ENCODE measurements at places on chromosomes 3 and 15.

DNA sequence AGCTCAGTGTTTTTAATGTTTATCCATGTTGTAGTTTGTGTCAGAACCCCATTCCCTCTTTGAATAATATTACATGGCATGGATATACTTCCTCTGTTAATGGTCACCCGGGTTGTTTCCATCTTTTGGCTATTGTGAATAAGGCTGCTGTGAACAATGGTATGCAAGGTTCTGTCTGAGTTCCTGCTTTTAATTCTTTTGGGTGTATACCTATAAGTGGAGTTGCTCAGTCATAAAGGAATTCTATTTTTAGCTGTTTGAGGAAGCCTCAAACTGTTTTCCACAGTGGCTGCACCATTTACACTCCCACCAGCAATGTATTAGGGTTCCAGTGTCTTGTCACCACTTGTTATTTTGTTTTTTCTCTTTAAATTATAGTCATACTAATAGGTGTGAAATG is 99.6 kb downstream of the SLC25A26 start:
- no peak for DNase-seq

GRCh38 chr3:78048698-78049097 is 1008.8 kb downstream of the ROBO2 start:
- no peak for DNase-seq

GRCh38 chr15:70279096-70279495 is 181.4 kb upstream of the TLE3 start:
- DNase-seq, result no peak

DNA sequence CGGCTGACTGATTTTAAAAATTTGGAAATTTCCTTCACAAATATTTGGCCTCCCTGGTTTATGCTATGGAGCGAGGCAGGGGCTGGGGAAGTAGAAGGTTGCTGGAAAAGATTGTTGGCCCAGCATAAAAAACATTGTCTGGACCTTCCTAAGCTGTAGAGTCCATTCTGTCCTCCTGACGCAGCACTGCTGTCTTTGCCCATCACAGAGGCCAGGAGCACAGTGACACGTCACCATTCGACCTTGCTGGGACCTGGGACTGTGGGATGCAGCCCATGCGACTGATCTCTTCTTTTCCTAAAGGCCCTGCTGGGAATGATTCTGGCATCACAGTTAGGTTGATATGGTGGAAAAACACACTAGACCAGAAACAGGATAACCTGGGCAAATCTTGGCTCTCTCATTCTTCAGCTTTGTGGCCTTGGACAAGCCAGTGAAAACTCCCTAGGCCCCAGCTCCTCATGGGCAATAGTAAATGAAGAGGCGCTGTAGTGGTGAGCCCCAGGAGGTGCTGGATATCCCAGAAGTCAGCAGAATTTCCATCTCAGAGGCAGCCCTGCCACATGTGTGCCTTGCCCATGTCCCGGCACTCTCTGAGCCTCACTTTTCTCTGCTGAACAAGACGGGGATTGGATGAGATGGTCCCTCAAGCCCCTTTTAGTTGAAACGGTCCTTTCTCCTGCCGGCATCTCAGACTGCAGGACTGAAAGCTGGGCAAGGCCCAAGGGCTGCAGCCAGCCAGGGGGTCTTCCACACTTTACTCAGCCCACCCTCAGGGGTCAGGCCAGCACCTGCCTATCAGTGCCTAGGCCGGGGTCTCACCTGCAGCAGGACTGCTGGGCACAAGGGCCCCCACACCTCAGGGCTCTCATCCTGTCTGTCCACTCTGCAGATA is 69.6 kb downstream of the SENP2 start:
- DNase-seq, result no peak

DNA sequence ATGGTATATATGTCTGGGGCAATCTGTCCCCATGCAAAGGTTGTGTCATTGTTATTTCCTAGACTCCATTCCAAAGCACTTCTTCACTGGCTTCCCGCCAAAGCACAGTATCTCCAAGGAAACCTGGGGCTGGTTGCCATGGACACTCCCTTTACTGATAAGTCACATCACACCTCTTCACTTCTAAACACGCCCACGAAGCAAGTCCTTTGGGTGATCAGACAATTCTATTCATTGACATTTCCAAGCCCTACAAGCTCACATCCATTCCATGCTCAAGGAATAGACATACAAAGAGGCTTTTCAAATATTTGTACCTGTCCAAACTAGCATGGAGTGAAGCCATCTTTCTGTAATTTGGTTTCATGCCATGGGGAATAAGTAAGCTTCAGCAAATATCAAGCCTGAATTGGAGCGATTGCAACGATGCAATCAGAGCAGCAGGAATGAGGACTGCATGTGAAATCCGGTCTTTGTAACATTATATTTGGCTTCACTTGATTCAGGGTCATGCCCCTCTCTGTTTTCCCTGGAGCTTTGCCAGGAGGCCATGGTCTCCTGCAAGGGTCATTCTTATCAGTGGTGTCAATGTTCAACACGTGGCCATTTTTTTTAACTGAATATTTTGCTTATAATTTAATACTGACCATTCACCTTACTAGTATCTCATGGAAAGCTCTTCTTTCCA is 201.6 kb upstream of the TMC3 start:
- DNase-seq, result no peak

- DNase-seq, result no peak
Observed at GRCh38 chr15:97501291-97501690, 459.2 kb upstream of the ARRDC4 start.

DNA sequence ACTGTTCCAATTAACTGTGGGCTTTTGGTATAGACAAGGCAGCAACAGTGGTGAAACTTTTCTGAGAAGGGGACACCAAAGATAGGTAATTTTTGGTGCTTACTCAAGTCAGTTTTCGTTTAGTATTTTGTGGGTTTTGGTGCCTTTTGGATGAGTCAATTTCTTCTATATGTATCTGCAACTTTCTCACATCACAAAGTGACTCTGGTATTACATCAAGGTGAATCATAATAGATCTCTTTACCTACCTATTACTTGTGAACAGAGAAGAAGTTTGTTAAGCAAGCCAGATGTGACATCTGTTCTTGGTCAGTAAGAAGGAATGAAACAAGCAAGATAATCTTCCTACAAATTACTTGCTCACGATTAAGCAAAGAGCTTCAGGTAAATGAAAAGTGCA is 732.4 kb upstream of the DPPA4 start:
- no peak for DNase-seq

GRCh38 chr3:144583871-144584270 is 612.2 kb downstream of the DIPK2A start:
- no peak for DNase-seq

DNA sequence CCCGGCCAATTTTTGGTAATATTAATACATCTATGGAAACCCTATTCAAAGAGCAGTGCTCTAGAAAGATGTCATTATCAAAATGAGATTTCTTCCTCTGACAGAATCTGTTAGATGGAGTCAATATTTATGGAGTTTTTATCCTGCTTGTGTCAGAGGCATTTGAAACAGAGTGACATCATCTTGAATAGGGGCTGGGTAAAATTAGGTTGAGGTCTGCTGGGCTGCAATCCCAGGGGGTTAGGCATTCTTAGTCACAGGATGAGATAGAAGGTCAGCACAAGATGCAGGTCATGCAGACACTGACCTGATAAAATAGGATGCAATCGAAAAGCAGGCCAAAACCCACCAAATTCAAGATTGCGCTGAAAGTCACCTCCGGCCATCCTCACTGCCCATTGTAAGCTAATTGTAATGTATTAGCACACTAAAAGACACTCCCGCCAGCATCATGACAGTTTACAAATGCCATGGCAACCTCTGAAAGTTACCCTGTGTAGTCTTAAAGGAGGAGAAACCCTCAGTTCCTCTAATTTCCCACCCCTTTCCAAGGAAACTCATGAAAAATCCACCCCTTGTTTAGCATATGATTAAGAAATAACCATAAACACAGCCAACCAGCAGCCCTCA is 27.3 kb upstream of the CCDC50 start:
- no peak for DNase-seq

DNA sequence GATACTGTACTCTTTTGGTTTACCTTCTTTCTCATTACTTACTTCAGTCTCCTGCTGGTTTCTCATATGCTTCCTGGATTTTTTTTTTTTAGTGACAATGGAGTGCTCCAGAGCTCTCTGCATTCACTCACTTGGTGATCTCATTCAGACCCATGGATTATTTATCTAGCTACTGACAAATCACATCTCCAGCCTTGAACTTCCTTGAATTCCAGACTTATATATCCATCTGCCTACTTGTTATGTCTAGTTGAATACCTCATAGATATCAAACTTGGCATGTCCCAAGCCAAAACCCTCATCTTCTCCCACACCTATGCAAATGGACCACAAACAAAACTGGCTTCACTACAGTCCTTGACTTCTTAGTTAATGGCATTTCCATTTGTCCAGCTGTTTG is 234.7 kb upstream of the ZPLD1 start:
- DNase-seq, result no peak

- no peak for DNase-seq
Observed at GRCh38 chr3:140760324-140761075, 82.6 kb downstream of the TRIM42 start.

DNA sequence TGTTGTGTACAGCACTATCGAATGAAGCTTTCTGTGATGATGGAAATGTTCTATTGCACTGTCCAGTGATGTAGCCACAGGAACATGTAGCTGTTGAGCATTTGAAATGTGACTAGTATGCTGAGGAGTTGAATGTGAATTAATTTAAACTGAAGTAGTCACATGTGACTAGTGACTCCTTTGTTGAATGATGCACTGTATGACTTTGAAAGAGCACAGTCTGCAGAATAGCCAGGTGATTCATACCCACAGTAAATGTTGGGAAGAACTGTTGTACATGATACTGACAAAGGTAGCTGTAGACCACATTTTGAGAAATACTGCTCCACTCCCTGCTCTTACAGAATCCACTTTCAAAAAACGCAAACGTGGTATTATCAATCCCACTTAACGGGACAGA is 34.0 kb upstream of the ACTL6A start:
- DNase-seq, result no peak
